ENCODE measurements at places on chromosomes 5 and 9.

- DNase-seq = no peak
Measured at GRCh38 chr5:126023994-126024441, 399.2 kb upstream of the GRAMD2B start.

GRCh38 chr5:103234239-103234975 is 24.2 kb upstream of the MACIR start:
- DNase-seq = no peak

- no peak for DNase-seq
Measured at GRCh38 chr5:31886206-31886605, 247.3 kb downstream of the PDZD2 start.

DNA sequence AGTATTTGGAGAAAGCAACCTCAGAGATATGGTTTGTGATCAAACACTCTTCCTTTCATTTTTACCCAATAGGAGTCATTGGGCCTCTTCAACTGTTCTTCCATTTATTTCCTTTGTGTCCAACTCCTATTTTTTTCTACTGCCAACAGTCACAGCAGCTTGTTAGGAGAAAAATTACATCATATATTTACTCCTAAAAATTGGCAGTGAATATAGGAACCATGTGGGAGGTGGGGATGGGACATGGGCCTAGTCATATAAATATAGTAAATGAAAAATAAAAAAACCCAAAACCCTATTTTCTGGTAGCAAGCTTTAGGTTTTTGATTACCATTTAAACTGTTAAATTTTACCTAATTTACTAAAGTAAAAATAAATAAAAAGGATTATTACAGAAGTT is 134.9 kb upstream of the MPDZ start:
- DNase-seq = no peak

DNA sequence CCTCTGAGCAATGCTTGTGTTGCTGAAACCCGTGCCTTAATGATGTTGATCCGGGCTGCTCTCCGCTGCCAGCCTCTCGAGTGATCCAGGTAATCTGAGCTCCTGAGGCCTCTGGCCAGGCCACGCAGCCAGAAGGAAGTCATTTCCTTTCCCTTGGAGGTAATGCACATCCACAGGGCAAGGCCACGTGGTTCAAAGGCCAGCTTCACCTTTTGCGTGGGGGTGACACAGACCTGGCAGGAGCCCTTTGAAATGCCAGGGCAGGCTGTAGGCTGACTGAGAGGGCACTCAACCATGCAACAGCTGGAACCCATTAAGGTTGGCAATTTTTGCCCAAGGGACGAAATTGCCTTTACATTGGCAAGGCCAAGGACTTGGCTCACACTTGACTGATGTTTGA is 80.4 kb downstream of the LIX1 start:
- no peak for DNase-seq

DNA sequence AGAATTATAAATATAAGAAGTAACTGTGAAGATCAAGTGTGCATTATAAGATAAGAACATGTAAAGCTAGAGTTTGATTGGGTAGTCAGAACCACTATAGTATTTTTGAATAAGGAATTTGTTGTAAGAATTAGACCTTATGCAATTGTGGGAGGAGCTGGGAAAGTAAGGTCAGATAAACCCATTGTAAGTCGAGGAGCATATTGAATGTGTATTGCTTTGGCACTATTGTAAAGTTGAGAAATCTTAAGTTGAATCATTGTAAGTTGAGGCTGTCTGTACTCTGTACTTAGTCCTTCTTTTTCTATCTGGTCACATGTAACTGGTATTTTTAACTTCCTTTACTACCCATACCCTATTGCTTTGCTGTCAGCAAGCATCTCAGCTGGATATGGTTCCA is 158.7 kb downstream of the CCDC171 start:
- no peak for DNase-seq

GRCh38 chr5:151123897-151124751 is 33.5 kb downstream of the ANXA6 start:
- no peak for DNase-seq

GRCh38 chr5:96662725-96663518 is 746 bp downstream of the CAST start:
- peak; percentile 71 for DNase-seq

- DNase-seq = no peak
Measured at GRCh38 chr9:85001925-85002324, 332.4 kb downstream of the NTRK2 start.

DNA sequence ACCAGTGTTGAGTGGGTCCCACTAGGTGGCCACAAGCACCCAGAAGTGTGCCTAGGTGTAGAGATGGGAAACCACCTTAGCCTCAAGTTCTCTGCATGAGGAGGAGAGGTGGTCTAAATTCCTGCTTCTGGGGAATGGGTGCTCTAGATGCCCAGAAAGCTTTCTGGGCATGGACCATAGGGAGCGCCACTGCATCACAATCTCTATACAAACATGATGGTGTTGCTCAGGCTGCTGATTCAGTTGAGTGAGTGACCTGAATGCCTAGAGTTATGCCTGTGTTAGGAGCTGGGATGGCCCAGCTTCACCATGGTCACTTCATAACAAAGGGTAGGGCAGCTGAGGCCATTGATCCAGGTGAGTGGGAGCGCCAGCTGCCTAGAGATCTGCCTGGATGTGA is 667.9 kb upstream of the ARRDC3 start:
- DNase-seq = no peak
